ENCODE measurements at places on chromosomes 6 and 20. TPM values are rescaled to one million over a fixed set of nuclear protein-coding genes. Genes with fewer than 3 reads are reported as not detected.

MROH8 gene
- 0.58 TPM for total RNA-seq

DNA sequence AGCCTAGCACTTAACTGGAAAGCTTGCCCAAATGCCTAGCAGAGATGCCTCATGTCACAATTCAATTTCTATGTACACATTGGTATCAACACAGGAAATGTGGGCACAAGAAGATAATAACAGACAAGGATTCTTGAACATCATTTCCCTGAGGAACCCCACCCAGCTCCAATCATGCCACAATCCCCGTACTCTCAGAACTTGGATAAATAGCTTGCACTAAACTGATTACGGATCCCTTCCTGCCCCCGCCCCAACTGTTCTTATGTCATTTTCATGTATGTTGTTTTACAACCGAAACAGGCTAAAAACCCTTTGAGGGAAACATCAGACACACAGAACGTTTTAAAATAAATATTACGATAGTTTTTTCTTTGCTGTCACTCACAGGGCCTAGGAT is 87.1 kb downstream of the BACH2 start:
- DNase-seq, result no peak

CFAP206 gene
- 0.07 TPM for total RNA-seq

DNA sequence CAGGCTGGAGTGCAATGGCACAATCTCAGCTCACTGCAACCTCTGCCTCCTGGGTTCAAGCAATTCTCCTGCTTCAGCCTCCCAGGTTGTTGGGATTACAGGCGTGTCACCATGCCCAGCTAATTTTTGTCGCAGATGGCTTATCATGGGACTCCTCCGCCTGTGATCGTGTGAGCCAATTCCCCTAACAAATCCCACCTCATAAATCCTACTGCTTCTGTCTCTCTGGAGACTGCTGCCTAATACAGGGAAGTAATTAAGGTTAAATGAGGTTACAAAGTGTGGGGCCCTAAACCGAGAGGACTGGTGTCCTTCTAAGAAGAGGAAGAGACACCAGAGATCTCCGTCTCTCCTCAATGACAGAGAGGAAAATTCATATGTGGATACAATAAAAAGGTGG is 52.0 kb downstream of the TRPC4AP start:
- no peak for DNase-seq

DNA sequence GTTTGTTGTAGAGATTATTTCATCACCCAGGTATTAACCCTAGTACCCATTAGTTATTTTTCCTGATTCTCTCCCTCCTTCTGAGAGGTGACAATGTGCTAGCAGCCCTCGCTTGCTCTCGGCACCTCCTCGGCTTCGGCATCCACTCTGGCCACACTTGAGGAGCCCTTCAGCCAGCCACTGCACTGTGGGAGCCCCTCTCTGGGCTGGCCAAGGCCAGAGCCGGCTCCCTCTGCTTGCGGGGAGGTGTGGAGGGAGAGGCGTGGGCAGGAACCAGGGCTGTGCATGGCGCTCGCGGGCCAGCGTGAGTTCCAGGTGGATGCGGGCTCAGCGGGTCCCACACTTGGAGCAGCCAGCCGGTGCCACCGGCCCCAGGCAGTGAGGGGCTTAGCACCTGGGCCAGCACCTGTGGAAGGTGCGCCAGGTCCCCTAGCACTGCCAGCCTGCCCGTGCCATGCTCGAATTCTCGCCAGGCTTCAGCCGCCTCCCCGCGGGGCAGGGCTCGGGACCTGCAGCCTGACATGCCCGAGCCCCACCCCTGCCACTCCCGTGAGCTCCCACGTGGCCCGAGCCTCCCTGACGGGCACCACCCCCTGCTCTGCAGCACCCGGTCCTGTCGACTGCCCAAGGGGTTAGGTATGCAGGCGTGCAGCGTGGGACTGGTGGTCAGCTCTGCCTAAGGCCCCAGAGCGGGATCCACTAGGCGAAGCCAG is 221.9 kb downstream of the WDR27 start:
- DNase-seq, result no peak

GRCh38 chr6:54515713-54516112 is 207.5 kb downstream of the TINAG start:
- DNase-seq, result peak; percentile 46

GRCh38 chr6:42989923-42990322 is 5.6 kb downstream of the PPP2R5D start:
- no peak for DNase-seq

DNA sequence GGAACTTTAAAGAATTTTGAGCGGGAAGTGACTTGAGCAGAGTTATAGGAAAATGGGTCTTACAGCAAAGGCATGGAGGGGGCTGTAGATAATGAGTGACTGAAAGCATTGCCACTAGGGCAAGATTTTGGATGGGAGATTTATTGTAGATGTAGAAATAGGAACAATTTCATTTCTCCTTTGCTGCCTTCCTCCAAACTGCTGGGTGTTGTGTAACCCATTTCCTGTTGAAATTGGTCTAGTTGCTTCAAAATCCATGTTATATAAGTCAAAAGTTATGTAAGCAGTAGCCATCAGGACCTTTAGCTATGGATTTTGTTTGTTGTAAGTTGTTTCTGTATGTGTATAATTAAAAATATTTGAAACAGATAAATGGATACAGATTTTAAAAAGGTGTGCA is 11.1 kb downstream of the YWHAB start:
- DNase-seq, result no peak

ABT1 gene
- 26.9 TPM for total RNA-seq

GRCh38 chr6:40520084-40520483 is 67.1 kb downstream of the LRFN2 start:
- no peak for DNase-seq

DNA sequence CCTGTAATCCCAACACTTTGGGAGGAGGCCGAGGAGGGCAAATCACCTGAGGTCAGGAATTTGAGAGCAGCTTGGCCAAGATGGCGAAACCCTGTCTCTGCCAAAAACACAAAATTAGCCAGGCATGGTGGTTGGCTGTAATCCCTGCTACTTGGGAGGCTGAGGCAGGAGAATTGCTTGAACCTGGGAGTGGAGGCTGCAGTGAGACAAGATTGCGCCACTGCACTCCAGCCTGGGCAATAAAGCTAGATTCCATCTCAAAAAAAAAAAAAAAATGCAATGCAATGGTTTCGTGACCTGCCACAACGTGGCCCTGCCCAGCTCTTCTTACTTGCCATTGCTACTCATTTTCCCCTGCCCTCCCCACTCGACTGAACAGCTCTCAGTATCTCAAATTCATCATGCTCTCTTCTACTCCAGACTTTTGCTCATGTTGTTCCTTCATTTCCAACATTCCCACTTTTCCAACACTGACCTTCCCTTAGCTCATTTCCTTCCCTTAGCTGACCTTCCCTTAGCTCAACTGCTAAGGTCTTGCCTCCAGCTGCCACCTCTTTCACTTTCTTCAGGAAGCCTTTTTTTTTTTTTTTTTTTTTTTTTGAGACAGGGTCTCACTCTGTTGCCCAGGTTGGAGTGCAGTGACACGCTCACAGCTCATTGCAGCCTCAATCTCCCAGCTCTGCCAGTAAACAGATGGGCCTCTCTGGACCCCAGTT is 2.1 kb upstream of the MTHFD1L start:
- no peak for DNase-seq

DNA sequence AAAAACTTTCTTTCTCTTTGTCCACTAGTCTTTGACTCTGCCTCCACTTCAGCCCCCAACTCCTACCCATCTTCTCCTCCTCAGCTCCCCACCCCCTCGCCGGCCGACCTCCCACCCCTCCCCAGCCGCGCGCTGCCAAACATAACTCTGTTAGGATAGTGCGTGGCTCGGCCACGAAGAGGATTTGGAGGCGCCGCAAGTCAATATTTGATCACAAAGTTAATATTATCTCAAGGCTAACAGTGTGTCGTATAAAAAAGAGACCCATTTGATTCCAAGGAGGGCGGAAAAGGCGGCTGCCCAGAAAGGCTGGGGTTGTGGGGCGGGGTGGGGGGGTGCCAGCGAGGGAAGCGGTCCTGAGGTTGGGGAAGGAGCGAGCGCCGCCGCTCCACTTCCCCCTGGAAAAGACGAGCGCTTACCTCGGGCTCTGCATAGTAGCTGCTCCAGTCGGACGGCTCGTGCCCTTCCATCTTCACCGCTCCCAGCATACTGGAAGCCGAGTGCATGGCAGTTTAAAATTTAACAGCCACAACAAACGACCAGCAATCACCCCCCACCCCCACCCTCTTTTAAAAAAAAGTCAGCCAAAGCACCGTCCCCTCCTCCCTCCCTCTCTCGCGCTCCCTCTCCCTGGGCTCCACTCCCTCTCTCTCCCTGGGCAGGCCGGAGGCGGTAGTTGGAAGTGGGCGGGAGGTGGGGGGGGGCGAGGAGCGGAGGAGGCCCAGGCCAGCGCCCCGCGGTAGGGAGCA is 425 bp downstream of the FOXA2 start:
- DNase-seq, result peak; percentile 63

DNA sequence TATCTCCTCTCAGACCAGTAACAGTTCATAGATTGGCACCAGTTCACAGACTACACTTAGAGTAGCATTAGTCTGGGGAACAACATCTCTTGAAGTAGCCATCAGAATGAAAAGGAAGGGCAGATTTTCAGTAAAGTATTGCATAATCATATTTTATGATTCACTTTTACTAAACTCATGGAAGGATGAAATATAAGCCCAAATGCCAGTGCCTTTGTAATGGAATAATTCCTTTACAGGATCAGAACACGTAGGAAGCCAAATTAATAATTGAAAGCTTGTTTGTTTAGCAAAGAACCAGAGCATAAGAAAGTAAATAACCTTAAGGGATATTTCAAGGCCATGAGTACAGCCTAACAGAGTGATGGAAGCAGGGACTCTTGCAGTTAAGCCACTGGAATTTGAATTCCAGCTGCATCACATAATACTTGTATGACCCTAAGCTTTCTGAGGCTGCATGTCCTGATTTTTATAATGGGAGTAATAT is 11.4 kb upstream of the LOC128125822 start:
- DNase-seq, result peak; percentile 67

- no peak for DNase-seq
Measured at GRCh38 chr6:119158057-119158848, 79.8 kb upstream of the FAM184A start.

MMP24OS gene
- total RNA-seq, result 22.7 TPM

- no peak for DNase-seq
Measured at GRCh38 chr6:116136933-116137340, 11.0 kb upstream of the COL10A1 start.

GRCh38 chr20:2602746-2603145 is 49.7 kb upstream of the NOP56 start:
- DNase-seq, result no peak

DNA sequence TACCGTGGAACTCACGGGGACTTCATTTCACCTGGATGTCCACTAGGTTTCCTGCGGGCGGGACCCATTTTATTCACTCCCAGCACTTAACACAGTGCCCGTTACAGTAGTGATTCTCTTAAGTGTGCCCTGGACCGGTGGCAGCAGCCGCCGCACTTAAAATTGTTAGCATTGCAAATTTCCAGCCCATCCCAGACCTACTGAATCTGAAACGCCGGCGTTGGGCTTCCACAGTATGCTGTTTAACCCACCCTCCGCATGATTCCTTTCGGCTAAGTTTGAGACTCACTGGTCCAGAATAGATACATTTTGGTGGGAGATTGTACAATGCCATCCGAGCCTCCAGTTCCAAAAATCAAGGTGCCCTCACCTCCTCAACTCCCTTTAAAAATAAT is 967 bp downstream of the SMPDL3A start:
- no peak for DNase-seq

DNA sequence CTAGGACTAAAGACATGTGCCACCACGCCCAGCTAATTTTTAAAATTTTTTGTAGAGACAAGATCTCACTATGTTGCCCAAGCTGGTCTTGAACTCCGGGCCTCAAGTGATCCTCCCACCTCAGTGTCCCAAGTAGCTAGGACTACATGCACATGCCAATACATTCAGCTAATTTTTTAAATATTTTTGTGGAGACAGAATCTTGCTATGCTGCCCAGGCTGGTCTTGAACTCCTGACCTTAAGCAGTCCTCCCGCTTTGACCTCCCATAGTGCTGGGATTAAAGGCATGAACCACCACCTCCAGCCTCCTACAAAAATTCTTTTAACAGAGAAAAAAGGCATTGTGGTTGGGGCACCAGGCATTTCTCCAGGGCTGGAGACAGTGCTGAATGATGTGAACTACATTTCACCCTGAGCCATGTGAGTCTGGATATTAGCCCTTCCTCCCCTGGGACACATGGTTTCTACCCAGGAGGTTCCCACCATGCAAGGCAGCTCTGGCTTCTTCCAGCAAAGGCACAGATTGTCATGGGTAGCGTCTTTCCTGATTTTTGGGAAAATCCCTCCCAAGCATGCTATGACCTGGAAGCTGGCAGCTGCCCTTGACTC is 36.3 kb upstream of the CMTR1 start:
- DNase-seq, result no peak

GRCh38 chr6:31860349-31860748 is 2.3 kb downstream of the NEU1 start:
- DNase-seq, result no peak

KIF6 gene
- not detected for total RNA-seq

- DNase-seq, result peak; percentile 71
Measured at GRCh38 chr6:2441601-2442475, 196.4 kb upstream of the GMDS start.

GRCh38 chr20:19252451-19253120 is 40.1 kb downstream of the SLC24A3 start:
- DNase-seq, result no peak

- no peak for DNase-seq
Measured at GRCh38 chr6:165599121-165599520, 63.9 kb downstream of the PDE10A start.

GRCh38 chr20:10848810-10849370 is 175.1 kb upstream of the JAG1 start:
- DNase-seq, result peak; percentile 95

- DNase-seq, result no peak
Measured at GRCh38 chr6:315226-315625, 22.9 kb downstream of the DUSP22 start.

DNA sequence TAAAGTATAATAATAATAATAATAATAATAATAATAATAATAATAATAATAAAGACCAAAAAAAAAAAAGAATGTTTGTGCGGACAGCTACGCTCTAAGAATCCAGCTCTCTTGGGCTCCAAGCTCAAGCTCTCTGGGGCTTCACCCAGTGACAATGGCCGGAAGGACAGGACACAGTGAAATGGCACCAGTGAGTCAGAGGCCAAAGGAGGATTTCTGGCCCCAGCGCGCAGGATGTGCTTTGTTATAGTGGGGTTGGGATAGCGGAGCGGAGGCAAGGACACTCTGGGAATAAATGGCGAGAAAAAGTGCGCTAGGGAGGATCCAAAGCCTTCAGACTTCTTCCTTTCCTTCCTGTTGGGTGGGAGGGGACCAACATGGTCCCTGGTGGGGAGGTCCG is 38.2 kb downstream of the HLA-A start:
- no peak for DNase-seq

Measured in PC-3 (cell line).